Foreskin keratinocyte (primary cell): ENCODE measurements at places on chromosomes 5 and 9.

GRCh38 chr9:121551985-121552753, 52.5 kb upstream of the GGTA1 start:
- DNase-seq = no peak

DNA sequence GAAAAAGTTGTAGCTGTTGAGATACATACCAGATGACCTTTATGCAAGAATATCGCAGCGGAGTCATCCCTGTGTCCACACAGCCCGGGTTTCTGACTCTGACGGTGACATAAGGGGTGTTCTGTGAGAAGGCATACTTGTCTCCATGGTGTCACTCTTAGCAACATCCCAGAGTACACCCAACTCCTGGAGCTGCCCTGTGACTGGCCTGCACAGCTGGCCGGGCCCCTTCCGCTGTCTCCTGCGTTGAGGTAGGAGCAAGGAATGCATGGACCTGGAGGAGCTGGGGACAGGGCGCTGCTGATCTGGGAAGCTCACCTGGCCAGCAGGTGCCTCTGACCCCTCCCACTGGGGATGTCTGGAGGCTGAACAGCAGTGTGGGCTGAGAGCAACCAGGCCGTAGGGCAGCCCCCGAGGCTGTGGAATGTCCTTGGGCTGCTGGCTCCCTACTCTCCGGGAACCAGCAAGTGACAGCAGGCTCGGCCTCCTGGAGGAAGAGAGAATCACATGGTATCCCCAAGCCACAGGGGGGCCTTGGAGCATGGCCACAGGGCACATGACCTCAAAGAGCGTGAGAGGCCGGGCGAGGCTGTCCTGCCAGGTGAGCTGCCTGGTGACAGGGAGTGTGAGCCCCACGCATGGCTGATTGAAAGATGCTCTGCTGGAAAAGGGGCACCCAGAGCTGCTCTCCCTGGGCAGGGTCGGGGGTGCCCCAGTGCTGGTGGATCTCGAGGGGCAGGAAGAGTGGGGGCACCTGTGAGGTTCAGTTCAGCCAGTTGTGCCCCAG, 113.4 kb downstream of the MRPL36 start:
- DNase-seq = no peak

- no peak for DNase-seq
Observed at GRCh38 chr9:88990041-88990728, 1.1 kb upstream of the S1PR3 start.

DNA sequence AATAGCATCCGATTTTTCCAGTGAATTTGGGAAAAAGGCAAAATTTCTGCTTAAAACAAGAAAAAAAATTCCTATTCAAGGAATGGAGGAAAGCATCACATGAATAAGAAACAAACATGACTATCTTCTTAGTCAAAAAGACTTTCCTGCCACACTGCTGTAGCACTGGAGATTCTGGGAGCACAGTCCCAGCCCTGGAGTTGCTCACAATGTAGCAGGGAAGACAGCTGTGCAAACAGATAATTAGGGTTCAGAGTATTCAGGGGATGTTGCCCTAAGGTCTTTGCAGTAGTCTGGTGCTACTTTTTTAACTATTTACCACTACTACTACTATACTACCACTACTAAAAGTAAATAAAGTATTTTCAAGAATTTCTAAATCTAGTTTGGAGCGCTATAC, 86.5 kb downstream of the BNC2 start:
- no peak for DNase-seq

GRCh38 chr5:123438244-123438643, 15.0 kb upstream of the CEP120 start:
- no peak for DNase-seq

- no peak for DNase-seq
Observed at GRCh38 chr9:137333016-137333671, 31.1 kb upstream of the NRARP start.

DNA sequence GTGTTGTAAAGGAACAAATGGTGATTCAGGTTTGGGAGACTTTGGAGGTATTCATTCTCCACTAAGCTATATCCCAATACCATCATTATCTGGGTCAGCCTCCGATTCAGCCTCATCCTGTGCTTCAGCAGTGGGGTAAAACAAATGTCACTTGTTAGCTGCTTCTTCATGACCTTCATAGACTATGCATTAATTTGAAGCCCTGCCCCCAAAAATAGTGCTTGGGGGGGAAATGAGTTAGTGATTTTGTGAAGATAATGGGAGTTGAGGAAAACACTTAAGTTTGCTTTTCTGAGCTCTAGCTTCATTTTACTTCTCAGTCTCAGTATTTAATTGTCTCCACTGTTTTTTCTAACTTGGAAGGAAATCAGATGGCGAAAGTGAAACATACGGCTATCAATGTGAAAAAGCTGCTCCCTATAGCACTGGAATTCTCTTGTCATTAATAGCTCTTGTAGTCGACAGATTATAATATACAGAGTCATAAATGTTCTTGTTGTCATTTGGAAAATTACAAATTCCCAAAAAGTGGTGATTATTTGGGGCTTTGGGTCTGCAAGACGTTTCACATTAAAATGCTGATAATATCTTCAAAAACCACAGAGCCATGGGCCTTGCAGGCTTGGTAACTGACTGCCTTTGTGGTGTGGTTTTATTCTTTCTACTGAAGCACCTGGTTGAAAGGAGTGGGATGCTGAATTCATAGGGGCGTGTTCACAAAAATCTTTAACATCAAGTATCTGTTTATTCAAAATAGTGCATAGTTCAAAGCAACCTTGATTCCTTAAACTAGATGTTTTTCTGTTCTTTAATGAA, 40.0 kb downstream of the PIK3R1 start:
- DNase-seq = no peak

GRCh38 chr5:144247131-144247530, 76.5 kb downstream of the KCTD16 start:
- no peak for DNase-seq

- DNase-seq = no peak
Observed at GRCh38 chr5:148179234-148179824, 11.0 kb downstream of the SPINK14 start.

GRCh38 chr9:127177231-127177630, 54.8 kb upstream of the ANGPTL2 start:
- no peak for DNase-seq

DNA sequence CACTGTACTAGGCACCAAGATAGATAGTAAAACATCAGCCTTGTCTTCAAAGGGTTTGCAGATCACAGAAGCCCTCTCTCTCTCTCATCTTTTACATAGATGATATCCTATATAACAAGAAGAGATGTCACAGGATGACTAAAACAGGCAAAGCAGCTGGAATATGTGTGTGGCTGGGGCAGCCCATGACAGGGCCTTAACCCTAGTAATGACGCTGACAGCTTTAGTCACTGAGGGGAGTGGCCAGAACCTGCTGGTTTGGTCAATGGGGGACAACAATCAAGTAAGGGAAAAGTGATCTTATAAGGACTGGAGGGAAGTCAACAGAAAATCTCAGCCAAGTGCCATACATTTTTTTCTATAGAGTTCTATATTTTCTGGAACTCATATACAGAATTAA, 41.9 kb upstream of the RIC1 start:
- no peak for DNase-seq

DNA sequence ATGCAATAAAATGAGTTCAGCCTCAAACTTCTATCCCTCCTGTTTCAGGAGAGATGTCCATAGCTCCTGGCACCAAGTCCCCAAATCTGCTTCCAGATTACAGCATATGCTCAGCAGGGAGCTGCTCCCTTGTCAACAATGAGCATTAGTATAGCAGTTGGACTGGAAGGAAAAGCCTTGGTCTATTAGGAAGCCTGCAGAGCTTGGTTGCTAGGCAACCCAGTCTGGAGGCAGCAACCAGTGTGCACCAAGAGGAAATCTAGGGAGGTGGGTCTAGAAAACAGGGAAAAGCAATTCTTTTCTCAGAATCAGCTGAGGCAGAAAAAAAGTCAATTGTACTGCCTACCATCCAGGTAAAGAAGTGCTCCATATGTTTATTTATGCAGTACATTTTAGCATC, 229.5 kb upstream of the NMUR2 start:
- DNase-seq = no peak

GRCh38 chr9:6894135-6894534, 136.4 kb downstream of the KDM4C start:
- DNase-seq = no peak

DNA sequence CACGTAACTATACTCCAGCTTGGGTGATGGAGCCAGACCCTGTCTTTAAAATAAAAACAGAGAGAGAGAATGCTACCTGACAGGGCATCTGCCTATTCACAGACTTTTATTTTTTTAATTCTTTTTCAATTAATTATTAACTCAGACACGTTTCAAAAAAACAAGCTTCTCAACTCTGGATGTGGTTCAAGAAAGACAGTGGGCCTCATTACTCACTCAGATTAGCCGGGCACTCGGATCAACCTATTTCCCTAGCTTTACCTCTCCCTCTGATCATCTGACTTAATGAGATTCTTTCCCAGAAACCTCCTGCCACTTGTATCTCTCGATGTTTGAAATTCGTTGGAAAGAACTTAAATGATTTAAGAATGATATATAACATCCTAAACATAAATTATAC, 134.1 kb downstream of the TRPM6 start:
- DNase-seq = no peak

DNA sequence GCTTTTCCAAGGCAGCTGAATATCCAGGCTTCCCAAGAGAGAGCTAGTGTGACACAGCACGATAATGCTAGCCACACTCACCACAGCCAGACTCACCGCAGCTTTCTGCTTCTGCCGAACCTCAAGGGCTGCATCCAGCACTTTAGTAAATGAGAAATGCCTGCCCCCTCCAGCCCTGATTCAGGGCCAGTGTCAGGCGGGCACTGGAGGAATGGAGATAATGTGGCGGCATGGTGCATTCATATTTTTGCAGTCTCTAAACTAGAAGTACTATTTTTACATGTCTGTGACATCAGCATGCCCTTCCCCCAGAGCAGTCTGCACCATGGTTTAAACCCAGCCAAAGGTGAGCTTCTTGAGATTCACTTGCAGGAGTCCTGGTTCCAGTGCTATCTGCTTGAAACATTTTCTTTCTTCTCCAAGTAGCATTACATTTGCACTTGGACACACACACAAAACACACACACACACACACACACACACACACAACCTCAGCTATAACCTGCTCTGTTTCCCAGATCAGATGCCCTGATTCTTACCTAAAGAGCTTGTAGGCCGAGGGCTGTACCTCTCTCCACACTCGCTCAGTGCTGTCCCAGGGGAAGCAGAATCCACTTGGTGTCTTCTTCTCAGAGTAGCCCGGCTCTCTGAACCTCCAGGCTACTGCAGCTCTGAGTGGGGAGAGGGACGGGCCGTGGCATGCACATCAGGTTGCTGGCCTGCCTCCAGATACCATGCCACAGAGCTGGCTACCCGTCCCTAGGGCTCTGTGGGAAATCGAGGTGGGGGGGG, at the start of gene FGF1:
TSS of gene FGF1 (minus strand) at position 673 of the 792 bp plus-strand sequence. CDS start 71,963 bp downstream, outside the sequence.
- DNase-seq = peak; percentile 77

- DNase-seq = no peak
Observed at GRCh38 chr9:87294126-87294525, 203.5 kb upstream of the DAPK1 start.

- DNase-seq = no peak
Observed at GRCh38 chr9:121261107-121261460, 6.9 kb upstream of the GSN start.

- DNase-seq = no peak
Observed at GRCh38 chr5:24110004-24110615, 534.7 kb downstream of the CDH10 start.

GRCh38 chr5:136169218-136169617, 23.7 kb downstream of the SMIM32 start:
- DNase-seq = no peak

GRCh38 chr5:66169534-66169933, 25.4 kb downstream of the SREK1 start:
- DNase-seq = no peak

- peak; percentile 76 for DNase-seq
Observed at GRCh38 chr5:73031839-73032238, 76.0 kb downstream of the FCHO2 start.

DNA sequence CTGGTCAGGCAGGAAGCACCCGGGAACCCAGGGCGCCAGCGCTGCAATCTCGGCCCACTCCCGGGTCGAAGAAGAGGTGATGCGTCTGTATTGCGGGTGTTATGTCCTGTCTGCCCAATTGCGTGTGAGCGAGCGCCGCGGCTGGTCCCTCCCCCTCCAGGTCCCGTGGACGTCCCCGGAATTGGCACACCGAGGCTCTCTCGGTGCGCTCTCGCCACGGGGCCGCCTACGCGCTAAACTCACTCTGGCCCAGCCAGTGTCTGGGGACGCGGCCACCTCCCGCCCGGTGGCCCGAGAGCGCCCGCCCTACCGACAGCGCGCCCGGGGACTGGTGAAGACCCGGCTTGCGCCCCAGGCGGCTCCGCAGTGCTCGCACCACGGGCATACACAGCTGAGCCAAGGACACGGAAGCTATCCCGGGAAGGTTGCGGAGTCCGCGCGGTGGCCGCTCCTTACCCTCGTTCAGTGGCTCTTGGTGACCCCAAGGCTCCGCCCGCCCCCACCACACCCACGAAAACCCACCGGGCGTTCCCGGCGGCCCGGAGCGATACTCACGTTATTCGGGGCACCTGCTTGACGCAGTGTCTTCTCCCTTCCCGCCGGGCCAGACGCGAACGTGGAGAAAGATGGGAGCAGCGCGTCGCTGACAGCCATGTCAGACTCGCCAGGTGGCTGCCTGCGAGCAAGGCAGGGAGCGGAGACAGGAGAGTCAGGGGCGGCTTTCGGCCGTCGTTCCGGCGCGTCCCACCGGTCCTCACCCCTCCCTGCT, 1.0 kb downstream of the KLF4 start:
- peak; percentile 65 for DNase-seq

DNA sequence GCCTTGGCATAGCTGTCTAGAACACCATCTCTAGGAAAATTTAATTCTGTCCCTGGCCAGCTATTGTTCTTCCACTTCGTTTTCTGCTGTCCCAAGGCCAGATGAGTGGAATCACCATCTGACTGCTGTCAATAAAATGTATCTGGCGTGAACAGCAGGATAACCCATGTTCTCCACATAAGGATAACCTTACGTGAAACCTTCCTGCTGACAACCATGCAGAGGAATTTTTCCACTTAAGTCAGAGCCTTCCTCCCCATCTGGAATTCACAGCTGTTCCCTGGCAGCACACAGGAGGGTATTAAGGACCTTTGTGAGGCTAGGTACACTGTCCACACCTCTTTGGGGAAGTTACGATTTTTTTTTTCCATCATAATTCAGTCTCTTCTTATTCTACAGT, 28.6 kb downstream of the RNF44 start:
- DNase-seq = no peak
